Germinal center (tissue), 1 donor: ENCODE measurements at places on chromosomes 11 and 22.

DNA sequence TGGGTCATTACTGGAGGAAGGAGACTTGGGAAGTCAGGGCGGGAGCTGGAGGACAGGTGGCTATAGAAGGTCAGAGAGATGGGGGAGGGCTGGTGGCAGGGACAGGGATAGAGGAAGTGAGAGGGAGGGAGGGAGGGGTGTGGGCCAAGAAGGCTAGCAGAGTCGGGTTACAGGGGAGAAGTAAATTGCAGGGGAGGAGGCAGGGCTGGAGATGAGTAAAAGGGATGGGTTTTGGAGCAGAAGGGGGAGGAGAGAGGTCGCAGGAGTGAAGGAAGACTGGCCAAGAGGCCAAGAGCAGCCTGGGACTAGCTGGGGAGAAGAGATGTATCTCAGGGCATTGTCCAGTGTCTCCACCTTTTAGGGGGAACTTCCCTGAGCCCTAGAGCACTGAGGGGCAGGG lies 33.0 kb downstream of the LRRC10B start:
- DNase-seq: no peak

DNA sequence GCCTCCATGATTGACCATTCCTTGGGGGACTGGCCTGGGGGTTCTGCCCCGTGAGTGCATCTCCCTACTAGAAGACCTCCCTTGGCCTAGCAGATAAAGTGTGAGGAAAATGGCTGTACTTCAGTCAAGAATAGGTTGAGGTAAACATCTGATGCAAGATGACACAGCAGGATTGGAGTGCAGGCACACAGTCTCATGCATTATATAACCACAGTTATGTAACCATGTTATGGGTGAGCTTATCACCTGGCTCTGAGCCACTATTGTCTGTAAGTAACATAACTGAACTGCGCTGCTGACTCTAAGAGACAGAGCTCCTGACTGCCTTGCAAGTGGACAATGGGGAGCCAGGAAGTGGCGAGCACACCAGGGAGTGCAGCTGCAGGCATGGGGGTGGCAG lies 378.7 kb upstream of the ANO5 start:
- no peak for DNase-seq

DNA sequence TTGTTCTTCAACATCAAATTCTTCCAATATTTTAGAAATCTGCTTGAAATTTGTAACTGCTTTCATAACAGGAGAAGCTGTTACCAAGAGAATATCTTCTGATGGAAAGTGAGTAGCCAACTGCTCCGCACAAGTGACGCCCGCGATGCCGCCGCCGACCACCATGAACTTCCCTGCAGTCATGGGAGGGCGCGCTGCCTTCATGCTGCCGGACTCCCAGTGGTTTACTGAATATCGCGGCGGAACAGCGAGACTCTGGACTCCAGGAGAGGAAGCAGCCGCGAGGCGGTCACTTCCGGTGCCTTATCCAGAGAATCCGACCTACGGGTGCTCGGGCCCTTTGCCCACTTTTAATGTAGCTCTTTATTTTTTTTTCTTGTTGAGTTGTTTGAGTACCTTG lies 190.6 kb downstream of the GUCY1A2 start:
- DNase-seq: no peak

DNA sequence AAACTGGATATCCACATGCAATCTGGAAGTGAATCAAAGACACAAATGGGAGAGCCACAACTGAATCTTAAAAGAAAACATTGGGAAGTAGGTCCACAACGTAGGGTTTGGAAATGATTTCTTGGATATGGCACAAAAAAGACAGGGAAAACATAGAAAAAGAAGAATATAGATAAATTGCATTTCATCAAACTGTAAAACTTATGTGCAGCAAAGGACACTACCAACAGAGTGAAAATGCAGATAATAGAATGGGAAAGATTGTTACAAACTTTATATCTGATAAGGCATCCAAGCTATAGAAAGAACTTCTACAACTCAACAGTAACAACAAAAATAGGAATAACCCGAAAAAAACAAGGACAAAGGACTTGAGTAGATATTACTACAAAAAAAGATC lies 89.6 kb downstream of the ZNF280B start:
- no peak for DNase-seq

GRCh38 chr22:23833017-23833751 lies 5.6 kb downstream of the DERL3 start:
- DNase-seq: no peak

DNA sequence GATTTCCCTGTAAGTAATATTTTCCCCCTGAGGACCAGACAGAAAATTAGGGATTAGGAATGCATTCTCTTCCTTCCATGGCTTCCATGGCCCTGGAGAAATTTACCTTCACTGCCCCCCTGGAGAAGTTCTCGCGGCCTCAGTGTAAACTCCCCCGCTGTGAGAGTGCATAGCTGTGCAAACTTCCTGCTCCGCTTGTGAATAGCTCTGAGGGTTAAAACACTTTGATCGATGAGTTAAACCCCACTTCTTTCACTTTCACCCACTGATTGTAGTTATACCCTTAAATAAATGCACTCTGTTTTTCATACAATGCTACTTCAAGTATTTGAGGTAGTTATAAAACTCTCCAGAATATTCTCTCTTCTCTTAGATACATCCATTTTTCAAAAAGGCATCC lies 190.8 kb downstream of the DSCAML1 start:
- no peak for DNase-seq

- DNase-seq: no peak
Measured at GRCh38 chr11:6455070-6455469, 14.3 kb upstream of the HPX start.

- peak; percentile 55 for DNase-seq
Measured at GRCh38 chr11:128905345-128906184, 14.4 kb downstream of the KCNJ5 start.

GRCh38 chr11:18394928-18395734 lies 768 bp downstream of the LDHA start:
- peak; percentile 44 for DNase-seq

DNA sequence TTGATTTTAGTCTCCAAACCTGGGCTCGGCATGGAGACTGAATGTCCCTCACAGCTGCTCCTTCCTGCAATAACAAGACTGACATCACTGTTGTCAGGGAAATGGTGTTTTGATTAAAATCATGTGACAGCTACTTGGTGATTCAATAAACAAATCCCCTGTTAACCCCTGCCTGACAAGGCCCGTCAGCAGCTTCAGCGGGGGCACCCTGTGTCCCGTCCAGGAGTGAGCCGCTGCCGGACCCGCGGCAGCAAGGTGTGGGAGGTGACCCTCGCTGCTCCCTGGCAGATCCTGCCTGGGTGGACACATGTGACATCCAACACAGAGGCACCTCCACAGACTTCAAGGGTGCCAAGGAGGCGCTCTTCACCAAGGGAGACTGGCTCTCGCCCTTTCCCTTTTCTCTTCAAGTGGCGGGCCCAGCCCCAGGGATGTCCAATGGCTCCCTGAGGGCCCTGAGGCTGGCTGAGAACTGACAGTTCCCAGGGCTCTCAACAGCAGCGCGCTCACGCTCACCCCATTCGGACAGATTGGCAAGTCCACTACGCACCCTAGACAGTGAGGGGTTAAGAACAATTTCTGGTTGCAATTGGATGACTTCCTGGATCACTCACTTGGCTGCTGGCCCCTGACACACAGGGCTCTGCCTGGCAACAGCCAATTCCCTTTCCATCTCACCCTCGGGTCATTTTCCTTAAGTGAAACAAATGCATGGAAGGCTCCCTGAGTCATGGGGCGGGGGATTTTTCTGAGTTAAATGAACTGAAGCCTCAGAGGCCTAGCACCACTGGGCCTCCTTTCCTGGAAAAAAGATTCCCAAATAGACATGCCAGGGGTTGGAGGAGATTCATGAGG lies 30.7 kb downstream of the PPP2R1B start:
- no peak for DNase-seq

DNA sequence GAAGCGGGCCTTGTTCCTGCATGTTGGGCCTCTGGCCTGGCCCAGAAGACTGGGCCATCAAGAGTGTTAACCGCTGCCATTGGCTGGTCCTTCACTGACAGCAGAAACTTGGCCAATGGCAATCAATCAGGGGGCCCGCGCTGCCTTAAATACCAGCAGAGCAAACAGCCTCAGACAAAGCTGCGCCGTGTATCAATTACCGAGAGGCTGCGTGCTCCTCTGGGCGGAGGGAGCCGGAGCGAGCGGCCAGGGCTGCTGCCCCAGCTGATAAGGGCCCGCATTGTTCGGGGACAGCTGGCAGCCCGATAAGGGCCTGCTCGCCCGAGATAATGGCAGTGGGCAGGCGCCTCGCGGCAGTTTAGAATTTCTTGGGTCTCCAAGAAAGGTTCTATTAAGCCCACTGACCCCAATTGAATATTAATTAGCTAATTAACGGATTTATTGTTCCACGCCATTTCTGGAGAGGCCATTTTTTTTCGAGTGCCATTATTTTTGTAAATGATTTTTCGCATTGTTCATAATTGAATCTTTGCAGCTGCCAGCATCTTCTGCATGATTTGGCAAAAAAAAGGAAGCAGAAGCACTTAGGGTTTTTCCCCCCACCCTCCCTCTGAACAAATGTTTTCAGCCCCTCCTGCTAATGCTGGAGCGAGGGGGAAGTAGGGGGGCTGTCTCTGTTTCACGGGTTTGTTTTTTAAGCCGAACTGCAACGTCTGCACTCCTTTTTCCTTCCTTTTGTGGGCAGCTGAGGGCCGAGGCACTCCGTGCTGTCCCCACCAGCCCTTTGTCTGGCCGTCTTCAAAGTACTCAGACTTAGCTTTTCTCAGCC lies 37.6 kb upstream of the RIC3 start:
- DNase-seq: no peak

DNA sequence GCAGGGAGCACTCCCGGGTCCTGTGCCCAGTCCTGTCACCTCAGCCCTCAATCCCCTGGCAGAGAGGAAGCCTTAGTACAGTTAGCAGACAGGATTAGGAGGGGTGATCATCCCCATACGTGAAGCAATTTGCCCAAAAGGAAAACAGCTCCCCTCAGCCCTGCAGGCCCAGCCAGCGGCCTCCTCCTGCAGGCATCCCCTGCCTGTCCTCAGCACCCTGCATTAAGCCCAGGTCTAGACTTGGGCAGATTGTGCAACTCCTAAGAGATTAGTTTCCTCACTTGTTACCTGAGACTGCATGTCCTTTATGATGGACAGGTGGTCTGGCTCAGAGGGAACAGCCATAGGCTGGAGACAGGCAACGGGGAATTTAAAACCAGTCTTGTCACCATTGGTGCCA lies 95.5 kb upstream of the TMEM45B start:
- no peak for DNase-seq

DNA sequence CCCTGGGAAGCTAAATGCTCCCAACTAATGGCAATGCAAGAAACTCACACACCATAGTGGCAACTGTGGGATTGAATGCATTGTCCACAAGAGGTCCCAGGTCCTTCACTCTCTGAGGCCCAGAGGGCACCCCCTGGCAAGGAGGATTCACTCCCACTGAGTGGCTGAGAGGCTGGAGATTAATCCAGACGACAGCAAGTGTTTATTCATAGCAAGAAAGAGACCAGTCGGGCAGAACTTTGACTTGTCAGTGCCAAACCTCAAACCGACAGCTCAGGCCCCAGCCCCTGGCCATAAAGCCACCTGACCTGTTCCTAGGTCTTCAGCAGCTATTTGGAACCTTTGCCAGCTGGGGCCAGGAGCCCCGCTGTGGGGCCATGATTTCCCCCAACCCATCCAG lies 54.5 kb upstream of the MPEG1 start:
- DNase-seq: no peak

- no peak for DNase-seq
Measured at GRCh38 chr11:129040934-129041333, 98.3 kb upstream of the TP53AIP1 start.

- no peak for DNase-seq
Measured at GRCh38 chr22:32334660-32335365, 22.9 kb upstream of the RFPL3 start.

GRCh38 chr11:127997594-127997993 lies 589.8 kb downstream of the ETS1 start:
- no peak for DNase-seq

DNA sequence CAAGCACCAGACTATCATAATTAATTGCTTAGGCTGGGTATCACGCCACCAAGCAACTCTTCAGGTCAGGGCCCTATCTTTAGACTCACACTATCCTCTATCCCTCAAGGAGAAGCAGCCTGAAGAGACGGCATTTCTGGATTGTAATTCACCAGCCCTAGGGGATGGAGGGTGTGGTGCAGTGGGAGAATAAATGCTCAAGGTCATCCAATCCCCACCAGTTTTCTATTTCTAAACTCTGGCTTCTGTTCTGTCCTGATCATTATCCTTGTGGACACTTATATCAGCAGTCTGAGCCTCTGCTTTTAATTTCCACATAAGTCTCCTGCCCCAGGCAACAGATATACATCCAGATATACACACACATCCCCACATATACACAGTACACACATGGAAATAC lies 13.1 kb upstream of the SIK2 start:
- no peak for DNase-seq

DNA sequence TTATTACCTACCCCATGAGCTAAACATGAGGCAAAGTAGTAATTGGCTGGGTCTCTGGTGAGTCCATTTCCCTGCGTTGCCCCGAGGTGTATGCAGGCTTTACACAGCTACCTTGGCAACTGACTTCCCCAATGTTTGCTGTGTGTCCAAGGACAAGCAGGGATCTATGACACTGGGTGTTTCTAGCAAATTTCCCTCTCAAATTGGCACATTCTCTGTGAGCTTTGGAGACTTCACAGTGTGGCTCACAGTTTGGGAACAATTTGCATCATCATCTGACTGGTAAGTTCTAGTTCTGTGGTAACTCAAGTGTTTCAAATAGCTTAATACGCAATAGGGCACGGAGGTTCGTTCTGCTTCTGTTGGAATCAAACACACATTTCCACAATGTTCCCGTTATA lies 12.5 kb downstream of the NNMT start:
- no peak for DNase-seq

GRCh38 chr22:33020721-33021120 lies 37.5 kb downstream of the SYN3 start:
- DNase-seq: no peak

- DNase-seq: no peak
Measured at GRCh38 chr11:44615041-44615755, 49.7 kb downstream of the CD82 start.

GRCh38 chr11:2251138-2251537 lies 19.2 kb downstream of the ASCL2 start:
- DNase-seq: no peak

GRCh38 chr11:126452241-126453101 lies 97.0 kb downstream of the ST3GAL4 start:
- no peak for DNase-seq

DNA sequence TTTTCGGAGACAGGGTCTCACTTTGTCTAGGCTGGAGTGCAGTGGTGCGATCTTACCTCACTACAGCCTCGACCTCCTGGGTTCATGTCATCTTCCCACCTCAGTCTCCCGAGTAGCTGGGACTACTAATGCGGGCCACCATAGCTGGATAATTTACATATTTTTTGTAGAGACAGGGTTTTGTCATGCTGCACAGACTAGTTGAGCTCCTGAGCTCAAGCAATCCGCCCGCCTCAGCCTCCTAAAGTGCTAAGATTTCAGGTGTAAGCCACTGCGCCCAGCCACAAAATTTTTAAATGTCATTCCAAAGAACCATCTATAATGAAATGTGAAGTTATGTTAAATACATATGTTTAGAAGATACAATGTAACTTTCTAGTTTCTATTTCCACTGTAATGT lies 4747.7 kb upstream of the OR11H1 start:
- no peak for DNase-seq
